Hindlimb muscle (tissue), 1 donor: ENCODE measurements at places on chromosomes 1 and 21. TPM values are rescaled to one million over a fixed set of nuclear protein-coding genes. Genes with fewer than 3 reads are reported as not detected.

CYP4Z1 gene
- 0.15 TPM for polyA plus RNA-seq

HFM1 gene
- polyA plus RNA-seq, result 1.8 TPM

NBPF4 gene
- polyA plus RNA-seq, result not detected

CYYR1 gene
- 16.7 TPM for polyA plus RNA-seq

PBX1 gene
- polyA plus RNA-seq, result 55.4 TPM

NOS1AP gene
- 1.1 TPM for polyA plus RNA-seq

SPATA17 gene
- 2.3 TPM for polyA plus RNA-seq

LCE2C gene
- polyA plus RNA-seq, result not detected

CELA3A gene
- not detected for polyA plus RNA-seq

VSIG8 gene
- not detected for polyA plus RNA-seq

CCDC185 gene
- polyA plus RNA-seq, result not detected

LENEP gene
- polyA plus RNA-seq, result 0.67 TPM

TTC39A gene
- polyA plus RNA-seq, result 5.0 TPM

KCNA3 gene
- 0.18 TPM for polyA plus RNA-seq

MRTO4 gene
- polyA plus RNA-seq, result 29.1 TPM

CLDN14 gene
- polyA plus RNA-seq, result 8.3 TPM

SMIM12 gene
- polyA plus RNA-seq, result 23.3 TPM

KCNJ10 gene
- 0.46 TPM for polyA plus RNA-seq

PIK3R3 gene
- polyA plus RNA-seq, result 12.8 TPM

ZNF648 gene
- not detected for polyA plus RNA-seq

EPHB2 gene
- 15.2 TPM for polyA plus RNA-seq
